ENCODE measurements at places on chromosomes 13 and 19.
A peak's percentile ranks its signal among the peaks of the same experiment; 100 is the strongest.

DNA sequence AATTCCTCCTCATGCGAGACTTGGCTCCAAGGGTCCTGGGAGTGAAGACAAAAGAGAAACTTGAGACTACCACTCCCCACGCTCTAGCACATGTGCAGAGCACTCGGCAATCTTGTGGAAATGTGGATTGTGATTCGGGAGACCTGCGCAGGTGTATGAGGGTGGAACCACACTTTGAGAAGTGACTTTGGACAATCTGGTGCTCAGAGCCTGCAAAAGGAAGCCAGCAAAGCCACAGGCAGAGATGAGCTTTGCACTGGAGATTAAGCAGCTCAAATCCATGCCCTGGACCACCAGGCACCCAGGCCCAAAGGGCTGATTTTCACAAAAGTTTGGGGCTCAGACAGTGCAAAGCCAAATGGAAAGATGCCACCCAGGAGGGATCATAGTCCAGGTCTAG is 162.5 kb upstream of the TSHZ3 start:
- DNase-seq = no peak

DNA sequence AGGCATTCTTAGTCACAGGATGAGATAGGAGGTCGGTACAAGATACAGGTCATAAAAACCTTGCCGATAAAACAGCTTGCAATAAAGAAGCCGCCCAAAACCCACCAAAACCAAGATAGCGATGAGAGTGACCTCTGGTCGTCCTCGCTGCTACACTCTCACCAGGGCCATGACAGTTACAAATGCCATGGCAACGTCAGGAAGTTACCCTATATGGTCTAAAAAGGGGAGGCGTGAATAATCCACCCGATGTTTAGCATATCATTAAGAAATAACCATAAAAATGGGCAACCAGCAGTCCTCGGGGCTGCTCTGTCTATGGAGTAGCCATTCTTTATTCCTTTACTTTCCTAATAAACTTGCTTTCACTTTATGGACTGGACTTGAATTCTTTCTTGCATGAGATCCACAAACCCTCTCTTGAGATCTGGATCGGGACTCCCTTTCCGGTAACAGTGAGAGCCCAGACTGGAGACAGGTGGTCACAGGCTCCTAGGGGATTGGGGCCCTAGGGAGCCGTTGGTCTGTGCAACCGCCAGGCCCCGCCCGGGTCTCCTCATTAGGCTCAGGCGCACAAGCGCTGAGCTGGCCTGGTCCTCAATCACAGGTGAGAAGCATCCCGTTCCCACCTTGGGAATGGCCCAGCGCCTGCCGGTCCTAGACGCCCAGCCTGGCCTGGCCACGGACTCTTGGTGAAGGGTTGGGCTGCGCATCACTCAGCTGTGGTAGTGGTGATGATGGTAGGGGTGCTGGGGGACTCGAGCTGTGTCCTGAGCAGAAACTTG is 10.9 kb upstream of the ZNF544 start:
- DNase-seq = no peak

- DNase-seq = no peak
Observed at GRCh38 chr19:38283271-38283670, 18.9 kb downstream of the SPINT2 start.

DNA sequence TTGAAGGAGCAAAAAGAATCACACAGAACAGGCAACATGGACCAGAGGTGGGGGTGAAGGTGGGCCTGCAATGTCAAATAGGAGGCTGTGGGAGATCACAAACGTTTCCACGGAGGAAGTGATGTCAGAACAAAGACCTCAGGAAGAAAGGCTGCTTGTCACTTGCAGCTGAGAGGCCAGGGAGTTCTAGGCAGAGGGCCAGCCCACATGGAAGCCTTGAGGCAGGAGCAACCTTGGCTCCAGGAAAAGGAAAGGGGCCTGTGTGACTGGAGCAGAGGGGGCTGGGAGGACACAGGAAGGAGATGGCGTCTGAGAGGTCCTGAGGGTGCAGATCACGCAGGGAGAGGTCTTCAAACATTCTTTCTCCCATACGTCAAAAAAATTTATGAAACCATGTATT is 16.3 kb downstream of the ZNF160 start:
- no peak for DNase-seq

DNA sequence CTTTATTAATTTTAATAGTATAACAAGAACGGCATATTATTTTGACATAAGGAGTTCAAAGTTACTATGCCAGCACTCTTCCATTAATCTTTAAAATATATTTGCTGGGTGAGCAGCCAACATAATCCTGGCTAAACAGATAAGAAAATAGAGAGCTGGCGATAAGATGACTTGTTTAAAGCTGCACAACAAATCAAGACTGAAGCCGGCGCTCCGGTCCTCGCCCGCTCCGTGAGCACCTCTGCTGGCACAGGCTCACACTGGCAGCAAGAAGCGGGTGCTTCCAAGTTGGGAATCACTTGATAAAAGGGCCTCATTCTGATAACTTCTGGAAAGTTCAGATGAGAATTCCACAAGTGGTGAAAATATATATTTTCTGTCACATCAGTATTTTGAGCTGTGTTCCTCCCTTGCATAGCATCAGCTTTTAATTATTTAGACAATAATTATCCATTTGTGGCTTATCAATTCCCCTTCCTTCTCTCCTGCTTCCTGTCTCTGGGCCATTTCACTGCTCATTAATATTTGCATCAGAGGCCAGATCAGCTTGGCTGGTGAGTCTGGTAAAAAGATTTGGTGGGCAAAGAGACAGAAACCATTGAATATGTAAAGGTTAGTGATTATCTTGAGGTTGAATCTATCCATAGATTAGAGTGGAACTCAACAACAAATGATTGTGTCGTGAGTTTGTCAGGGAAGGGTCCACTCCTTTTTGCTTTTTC is 205.3 kb downstream of the MZT1 start:
- no peak for DNase-seq

- DNase-seq = peak; percentile 71
Observed at GRCh38 chr19:35013820-35014754, 14.0 kb downstream of the GRAMD1A start.

DNA sequence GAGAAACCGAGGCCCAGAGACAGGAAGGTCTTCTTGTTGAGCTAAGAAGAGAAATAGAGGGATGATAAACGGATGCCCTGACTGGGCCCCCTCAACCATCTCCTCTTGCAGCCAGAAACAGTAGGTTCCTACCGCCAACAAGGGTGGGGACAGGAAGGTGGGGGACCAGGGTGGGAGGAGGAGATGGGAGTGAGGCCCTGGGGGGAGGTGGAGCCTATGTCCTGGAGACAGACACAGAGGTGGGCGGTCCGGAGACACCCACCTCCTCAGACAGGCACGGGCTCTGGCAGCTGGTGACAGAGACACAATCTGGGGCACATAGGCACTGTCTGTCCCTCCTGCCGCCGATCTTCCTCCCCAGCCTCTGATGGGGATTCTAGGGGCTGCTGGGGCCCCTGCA is 16.9 kb downstream of the GADD45B start:
- DNase-seq = no peak

GRCh38 chr19:37078717-37079032 is 442 bp downstream of the ZNF420 start:
- DNase-seq = peak; percentile 7

DNA sequence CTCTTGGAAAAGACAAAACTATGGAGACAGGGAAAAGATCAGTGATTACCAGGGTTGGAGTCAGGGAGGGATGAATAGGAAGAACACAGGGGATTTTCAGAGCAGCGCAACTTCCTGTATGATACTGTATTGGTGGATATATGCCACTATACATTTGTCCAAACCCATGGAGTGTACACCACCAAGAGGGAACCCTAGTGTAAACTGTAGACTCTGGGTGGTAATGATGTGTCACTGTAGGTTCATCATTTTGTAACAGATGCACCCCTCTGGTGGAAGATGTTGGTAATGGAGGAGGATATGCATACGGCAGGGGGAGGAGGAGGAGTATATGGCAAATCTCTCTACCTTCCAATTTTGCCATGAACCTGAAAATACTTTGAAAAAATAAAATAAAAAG is 68.1 kb downstream of the UFM1 start:
- peak; percentile 33 for DNase-seq

- peak; percentile 95 for DNase-seq
Observed at GRCh38 chr19:41439441-41440222, at the start of gene DMAC2. DMAC2 (minus strand) TSS chr19:41439912; CDS start chr19:41439899, 13 bp downstream.

DNA sequence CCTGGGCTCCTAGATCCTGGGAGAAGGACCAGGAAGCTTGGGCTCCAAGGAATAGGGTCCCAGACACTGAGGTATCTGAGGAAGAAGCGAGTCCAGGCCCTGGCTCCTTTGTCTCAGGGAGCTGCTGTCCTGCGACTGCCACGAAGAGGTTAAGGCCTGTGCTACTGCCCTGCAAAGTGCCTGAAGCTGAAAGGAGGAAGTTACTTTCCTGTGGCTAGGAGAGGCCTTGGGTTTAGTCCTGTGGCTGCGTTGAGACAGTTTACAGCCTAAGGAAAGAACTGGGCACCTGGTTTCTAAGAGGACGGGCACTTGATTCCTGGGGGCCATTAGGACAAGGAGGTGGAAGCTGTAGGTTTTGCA is 2.8 kb downstream of the MYADM start:
- DNase-seq = peak; percentile 92

DNA sequence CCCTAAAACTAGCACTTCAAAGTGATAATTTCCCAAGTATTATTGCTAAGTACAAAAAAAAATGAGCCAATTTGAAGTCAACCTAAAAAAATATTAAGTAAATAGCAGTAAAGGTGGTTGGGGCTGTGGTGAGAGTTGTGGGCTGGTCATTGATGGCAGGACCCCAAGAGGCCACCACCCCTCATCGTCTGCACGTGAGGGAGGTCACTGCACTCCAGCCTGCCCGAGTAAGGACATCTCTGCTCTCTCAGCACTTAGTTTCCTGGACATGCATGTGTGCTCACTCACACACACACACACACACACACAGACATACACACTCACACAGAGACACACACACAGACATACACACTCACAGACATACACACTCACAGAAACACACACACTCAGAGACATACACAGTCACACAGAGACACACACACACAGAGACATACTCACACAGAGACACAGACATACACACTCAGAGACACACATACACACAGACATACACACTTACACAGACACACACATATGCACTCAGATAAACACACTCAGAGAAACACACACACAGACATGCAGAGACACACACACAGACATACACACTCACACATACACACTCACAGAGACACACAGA is 127.2 kb upstream of the SOX1 start:
- DNase-seq = no peak

- DNase-seq = no peak
Observed at GRCh38 chr13:98339684-98340425, 162.8 kb upstream of the RNF113B start.

GRCh38 chr13:33744589-33745369 is 73.2 kb upstream of the RFC3 start:
- DNase-seq = no peak
